ENCODE measurements at places on chromosomes 12 and 14.
A peak's percentile ranks its signal among the peaks of the same experiment; 100 is the strongest.

DNA sequence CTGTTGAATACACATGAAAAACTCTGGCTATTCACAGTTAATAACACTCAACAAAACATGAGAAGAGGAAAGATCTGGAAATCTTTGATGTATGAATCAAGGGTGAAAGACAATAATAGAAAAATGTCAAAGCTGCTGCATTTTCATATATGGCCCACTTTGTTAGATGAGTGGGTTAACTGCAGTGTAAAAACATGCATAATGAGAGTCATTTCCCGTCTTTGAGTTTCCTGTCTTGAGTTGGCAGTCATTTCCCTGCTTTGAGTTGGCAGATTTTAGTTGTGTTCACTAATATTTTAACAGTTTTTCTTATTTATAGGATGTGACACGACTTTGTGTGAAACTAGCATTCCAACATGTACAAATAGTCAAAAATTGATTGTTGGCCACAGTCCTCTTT, 87.9 kb upstream of the PTPRQ start:
- no peak for DNase-seq

GRCh38 chr12:3536096-3536875, 45.3 kb downstream of the PRMT8 start:
- peak; percentile 28 for DNase-seq

- DNase-seq: no peak
Observed at GRCh38 chr12:5442251-5443006, 10.5 kb downstream of the NTF3 start.

DNA sequence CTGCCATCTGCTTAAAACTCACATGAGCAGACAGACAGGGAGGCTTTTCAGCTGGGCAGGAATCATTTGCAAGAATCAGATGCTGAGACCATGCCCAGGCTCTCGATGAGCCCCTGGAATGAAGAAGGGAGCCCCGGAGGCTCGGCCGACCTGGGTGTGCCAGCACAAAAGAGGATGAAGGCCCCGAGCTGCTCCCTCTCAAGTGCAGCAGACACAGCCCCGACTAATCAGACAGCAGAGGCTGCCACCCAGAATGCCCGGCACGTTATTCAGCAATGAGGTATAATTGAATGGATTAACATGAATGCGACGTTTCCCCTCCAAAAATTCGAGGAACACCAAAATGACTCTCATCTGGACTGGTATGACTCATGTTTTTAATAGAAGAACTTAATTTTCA, 58.9 kb downstream of the BCL11B start:
- DNase-seq: no peak

DNA sequence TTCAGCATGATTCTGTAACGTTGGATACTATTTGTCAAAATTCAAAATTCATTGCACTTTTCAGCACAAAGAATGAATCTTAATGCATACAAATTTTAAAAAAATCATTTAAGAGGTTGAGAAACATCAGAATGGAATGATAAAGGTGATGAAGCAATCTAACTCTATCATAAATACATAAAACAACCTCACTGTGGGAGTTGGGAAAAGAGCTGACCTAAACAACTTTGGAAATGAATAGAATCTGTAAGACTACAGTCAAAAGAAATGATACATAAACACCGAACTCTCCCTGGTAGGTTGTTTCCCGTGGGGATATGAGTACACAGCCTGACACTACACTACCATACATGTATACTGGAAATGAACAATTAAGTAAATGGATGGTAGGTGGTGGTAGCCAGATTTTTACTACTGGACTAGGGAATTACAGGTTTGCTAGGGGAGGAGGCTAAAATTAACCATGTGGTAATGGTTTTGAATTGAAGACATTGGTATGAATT, 64.9 kb upstream of the PARP11 start:
- no peak for DNase-seq

DNA sequence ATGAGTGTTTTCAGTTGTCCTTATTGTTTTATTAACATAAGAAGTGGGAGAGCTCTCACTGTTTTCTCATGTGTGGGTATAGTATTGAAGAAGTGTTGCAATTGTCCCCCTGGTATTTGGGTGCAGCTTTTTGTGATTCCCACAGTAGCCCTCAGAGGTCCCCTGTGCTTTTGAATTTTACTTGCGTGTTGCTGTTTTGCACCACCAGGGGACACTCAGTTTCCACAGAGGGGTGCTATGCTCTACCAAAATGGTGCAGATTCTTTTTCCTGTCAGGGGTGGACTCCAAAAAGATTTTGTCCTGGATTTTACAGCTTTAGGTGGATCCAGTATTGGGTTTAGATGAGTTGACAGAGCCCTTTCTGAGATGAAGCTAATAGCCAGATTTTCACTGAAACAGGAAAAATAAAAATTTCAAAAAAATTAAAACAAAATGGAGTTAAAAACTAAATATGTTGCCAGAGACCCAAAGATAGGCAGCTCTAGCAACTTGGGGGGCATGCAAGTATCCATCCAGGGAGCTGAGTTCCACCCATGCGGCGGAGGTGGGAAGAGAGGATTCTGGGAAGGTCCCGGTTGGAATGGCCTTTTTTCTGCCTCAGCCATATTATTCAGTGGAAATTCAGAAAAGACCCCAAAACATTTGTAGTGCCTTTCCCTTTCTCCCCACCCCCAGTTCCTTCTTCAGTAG, 50.2 kb downstream of the TTLL5 start:
- peak; percentile 47 for DNase-seq
